Activated T-cell treated with anti-CD3 and anti-CD28 coated beads for 24 hours (primary cell): ENCODE measurements at places on chromosomes 4 and X.

- DNase-seq = no peak
Observed at GRCh38 chr4:48681856-48682255, 98.2 kb downstream of the FRYL start.

DNA sequence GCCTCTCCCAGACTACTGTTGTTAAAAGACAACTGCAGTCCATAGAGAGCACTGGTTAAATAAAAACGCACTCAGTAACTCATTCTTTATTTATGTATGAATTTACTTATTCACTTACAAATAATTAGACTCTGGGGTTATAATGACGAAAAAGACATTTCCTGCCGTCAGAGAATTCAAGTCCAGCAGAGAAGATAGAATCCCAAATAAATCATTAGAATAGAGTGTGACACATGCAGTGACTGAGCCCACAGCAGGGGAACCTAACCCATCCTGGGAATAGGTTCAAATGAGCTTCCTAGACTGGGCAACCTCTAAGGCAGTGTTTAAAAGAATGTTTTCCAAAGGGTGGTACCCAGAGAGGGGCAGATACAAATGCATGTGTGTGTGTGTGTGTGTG is 53.9 kb downstream of the FGFBP1 start:
- no peak for DNase-seq

- DNase-seq = no peak
Observed at GRCh38 chr4:71300964-71301363, 37.9 kb upstream of the SLC4A4 start.

DNA sequence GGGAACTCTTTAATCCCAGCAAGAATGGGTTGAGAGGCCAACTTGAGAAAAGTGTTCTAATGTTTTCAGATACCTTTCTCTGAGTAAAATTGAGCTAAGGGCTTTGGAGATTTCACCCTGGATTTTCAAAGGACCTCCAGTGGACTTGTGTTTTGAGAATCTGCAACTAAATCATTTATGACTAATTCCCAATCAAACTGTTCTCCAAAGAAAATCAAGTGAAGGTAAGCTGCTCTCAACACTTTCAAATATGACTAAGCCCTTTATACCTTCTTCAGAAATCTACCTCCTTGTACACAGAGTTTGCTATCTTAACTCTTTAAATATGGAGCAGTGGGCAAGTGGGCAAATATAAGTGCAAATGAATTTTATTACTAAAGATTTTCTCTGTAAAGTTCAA is 392.9 kb downstream of the PDGFC start:
- no peak for DNase-seq

GRCh38 chr4:25900310-25900709 is 13.7 kb upstream of the SMIM20 start:
- no peak for DNase-seq

DNA sequence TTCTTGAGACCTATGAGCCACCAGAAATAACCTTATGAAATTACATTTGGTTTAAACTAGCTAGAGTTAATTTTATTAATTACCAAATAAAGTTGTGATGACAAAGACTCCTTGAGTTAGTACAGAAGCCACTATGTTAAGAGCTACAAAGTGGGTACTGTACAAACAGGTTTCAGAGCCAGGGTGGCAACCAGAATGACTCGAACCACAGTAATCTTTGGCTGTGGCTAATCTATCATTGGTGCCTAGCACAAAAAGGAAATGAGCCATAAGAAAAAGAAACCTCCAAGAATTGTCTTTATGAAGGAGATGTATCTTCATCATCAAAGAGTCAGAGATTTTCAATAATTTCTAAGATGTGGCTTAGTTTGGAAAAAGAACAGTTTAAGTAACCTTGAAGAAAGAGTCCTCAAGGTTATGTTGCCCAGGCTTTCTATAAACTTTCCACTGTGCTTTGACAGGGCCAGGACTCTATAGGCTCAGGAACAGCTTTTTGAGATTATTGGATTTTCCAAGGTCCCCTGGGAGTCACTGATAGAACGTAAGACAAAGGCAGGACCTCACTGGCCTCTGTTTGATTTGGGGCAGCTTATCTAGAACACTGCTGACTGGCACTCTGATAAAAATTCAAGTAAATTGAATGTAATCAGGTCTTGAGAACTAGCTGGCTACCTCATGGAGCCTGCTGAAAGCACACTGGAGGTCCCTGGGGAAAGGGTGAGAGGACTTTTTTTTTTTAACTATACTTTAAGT is 777.7 kb downstream of the STIM2 start:
- DNase-seq = no peak

GRCh38 chr4:41878991-41879491 is 56.2 kb upstream of the TMEM33 start:
- DNase-seq = no peak

GRCh38 chrX:7603387-7603786 is 239.6 kb upstream of the VCX start:
- DNase-seq = no peak

DNA sequence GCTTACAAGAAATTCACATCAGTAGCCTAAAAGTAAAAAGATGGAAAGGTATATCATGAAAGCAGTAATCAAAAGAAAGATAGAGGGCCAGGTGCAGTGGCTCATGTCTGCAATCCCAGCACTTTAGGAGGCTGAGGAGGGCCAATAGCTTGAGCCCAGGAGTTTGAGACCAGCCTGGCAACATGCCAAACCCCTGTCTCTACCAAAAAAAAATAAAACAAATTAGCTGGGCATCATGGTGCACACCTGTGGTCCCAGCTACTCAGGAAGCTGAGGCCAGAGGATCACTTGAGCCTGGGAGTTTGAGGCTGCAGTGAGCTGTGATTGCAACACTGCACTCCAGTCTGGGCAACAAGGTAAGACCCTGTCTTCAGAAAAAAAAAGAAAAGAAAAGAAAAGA is 55.5 kb downstream of the GSPT2 start:
- DNase-seq = no peak

- no peak for DNase-seq
Observed at GRCh38 chr4:111204797-111205196, 581.9 kb upstream of the PITX2 start.

- no peak for DNase-seq
Observed at GRCh38 chr4:152187693-152188092, 348.2 kb downstream of the FBXW7 start.

DNA sequence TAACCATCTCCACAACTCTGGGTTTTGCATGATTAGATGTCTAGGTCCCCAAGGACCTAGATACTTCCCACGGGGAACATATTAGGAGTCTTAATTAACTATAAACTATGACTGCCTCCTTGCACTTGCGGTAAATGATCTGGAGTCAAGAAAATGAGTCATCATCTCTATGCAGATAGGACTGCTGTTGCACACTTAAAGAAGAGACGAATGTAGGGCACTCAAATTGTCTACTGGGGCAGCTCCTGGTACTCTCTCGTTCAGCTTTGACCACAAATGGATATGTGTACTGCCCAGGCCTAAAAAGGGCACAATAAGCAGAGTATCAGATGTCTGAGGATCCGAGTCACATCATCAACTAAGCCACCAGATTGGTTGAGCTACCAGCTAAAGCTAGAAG is 1783.4 kb upstream of the AGA start:
- no peak for DNase-seq

GRCh38 chr4:12122316-12122715 is 693.6 kb upstream of the HS3ST1 start:
- no peak for DNase-seq

GRCh38 chrX:44428989-44429627 is 85.6 kb upstream of the EFHC2 start:
- DNase-seq = no peak

GRCh38 chr4:56195025-56195424 is 192.3 kb downstream of the AASDH start:
- no peak for DNase-seq

- DNase-seq = no peak
Observed at GRCh38 chr4:137421796-137422195, 110.5 kb downstream of the PCDH18 start.

DNA sequence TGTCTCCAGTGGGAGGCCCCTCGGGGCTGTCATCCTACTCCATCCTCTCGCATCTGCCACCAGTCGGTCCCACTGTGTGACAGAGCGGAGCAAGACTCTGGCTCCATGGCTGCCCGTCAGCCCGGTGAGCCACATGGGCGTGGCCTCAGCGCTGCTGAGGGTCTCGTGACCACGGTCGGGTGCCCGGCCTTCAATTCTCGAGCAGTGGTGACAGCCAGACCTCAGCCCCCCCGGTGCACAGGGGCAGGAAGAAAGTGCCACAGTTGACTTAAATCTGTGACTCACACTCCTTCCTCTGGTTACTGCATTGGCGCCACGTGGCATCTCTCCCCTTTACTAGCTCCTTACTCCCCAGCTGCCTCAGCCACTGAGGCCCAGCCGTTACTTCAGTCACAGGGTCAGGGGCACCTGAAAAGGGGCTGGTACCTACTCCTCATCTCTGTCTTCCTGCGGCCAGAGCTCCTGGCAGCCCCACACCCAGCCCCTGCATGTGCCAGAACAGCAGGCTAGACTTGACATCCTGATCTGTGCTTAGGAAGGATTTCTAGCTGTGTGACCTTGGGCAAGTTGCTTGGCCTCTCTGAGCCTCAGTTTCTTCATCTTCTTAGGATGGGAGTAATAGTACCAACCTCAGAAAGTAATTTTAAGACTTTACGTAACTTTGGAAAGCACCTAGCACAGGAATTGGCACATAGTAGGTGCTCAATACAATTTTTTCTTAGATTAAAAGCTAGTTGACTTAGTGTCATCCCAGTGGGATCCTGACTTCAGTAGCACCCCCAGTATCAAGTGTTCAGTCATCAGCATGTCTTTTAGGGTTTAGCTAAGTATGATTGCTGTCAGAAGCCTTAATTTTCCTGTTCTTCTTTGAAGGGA is 66.1 kb downstream of the TNIP2 start:
- no peak for DNase-seq

GRCh38 chr4:109548655-109549054 is 11.4 kb upstream of the MCUB start:
- DNase-seq = peak; percentile 8

DNA sequence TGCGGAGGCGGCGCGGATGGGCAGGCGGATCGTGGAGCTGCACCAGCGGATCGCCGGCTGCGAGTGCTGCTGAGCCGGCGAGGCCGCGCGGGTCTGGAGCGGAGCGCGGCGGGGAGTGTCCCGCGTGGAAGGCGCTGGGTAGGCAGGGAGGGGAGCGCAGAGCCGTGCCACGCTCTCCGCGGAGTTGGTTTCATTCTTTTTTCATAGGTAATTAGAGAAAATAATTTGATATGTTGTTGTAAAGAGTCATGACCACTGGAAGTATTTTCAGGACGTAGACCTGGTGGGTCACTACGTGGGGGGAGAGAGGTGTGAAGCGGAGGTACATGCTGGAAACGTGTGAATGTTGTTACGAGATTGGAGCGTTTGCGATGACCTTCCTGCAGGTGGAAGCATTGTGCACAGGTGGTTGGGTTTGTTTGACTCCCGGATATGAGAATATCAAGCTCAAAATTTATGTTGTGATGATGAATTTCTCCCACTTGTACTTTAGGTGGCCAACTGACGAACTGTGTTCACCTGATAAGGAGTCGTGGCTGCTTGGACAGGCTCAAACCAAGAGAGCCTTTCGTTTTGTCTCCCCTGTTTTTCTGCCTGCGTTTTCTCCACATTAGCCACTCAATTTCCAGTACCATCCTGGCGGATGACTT is 19.1 kb upstream of the S100P start:
- DNase-seq = peak; percentile 55

DNA sequence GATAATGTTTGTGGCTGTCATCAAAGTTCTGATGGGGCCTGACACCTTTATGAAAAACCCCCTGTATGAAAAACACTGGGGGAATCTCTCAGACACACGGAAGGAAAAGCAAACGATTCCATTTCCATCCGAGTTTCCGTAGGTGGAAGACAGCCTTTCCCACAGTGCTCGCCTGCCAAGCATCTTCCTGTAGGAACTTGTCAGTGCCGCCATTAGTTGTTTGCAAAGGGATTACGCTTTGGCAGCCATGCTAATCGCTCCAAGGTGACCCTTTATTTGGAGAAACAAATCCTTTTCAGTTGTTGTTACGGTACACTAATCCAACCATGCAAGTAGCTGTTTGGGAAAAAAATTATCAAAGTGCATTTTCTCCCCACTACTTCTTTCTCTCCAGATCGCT is 44.4 kb upstream of the STOX2 start:
- no peak for DNase-seq

- no peak for DNase-seq
Observed at GRCh38 chrX:100946299-100946927, 17.7 kb upstream of the XKRX start.

DNA sequence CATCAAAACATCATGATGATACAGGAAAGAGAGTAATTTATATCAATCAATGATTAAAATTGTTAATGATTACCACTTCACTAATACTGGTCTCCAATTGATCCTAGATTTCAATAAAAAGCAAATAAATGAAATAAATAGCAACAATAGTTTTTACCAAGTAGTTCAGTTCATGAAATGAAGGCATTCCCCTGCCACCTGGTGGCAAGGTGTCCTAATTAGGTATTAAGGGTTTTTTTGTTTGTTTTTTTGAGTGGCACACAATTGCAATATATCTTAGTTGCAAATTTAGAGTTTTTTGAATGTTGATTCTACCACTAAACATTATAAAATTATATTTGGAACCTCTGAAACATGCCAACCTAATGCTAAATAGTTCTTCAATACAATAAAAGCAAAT is 157.4 kb upstream of the PDE5A start:
- DNase-seq = no peak

DNA sequence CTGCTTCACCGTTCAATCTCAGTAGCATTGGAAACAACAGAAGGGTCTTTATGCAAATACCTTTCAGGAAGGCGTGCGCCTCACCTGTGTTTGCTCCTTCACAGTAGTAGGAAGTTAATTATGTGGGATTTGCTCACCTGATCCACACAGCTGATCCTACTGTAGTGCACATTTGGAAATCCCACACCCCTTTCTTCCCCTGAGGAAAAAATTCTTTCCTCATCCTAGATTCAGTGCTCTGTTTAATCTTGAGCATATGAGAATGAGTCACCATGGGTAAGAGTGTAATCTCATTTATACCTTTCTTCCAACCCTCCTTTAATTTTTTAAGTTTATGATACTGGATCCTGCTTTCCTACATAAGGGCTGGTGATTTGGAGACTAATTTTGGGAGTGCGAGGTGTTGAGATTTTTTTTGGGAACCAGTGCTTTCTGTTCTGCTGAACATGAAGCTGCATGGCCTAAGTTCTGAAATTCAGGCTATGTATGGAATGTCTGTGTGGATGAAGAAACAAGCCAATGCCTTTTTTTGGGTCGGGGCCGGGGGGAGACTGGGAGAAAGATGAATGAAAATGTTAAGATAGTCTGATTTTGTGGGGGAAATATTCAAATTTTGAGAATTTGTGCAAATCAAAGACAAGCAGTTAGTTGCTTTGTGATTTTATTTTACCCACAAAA is 19.0 kb downstream of the GAB1 start:
- DNase-seq = no peak

GRCh38 chr4:83054928-83055327 is 19.9 kb downstream of the COPS4 start:
- no peak for DNase-seq

GRCh38 chrX:53211391-53211978 is 13.5 kb downstream of the KDM5C start:
- DNase-seq = no peak
